ENCODE measurements at places on chromosomes 11 and 22.

DNA sequence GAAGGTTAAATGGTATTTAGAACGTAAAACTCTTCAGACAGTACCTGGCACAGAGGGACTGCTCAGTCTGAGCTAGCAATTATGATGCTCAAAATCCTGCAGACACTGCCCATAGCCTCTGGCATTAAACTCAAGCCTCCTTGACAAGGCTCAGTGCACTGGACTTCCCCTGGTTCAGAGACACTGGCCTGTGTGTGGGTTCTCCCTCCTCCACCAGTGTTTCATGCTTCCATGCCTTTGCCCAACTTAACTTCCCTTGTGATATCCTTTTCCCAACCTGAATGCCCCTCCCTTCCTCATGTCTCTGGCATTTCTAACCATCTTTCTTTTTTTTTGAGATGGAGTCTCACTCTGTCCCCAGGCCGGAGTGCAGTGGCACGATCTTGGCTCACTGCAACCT lies 9.1 kb downstream of the LTBP3 start:
- no peak for DNase-seq

- no peak for DNase-seq
These were observed 46.3 kb downstream of the TRAF6 start for GRCh38 chr11:36463781-36464180.

GRCh38 chr11:27468209-27468994 lies 4.2 kb downstream of the LGR4 start:
- no peak for DNase-seq

- DNase-seq: no peak
These were observed 61.6 kb downstream of the METTL15 start for GRCh38 chr11:28169816-28170215.

DNA sequence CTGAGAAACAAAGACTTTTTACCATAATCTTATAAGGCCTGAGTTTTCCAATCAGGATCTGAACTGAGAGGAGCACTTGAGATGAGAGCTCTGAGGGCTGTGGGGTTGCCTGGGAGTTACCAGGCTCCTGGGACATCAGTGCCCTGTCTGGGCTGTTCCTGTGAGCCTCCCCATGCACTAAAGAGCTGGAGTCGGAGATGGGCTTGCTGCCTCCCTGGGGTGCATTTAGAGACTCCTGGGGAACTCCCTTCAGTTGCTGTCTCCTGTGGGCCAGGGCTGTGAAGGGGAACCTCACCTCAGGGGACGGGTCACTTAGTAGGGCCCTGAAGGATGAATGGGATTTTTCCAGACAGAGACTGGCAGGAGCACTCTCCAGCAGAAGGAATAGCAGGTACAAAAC lies 33.3 kb downstream of the KCNC1 start:
- DNase-seq: peak; percentile 3

DNA sequence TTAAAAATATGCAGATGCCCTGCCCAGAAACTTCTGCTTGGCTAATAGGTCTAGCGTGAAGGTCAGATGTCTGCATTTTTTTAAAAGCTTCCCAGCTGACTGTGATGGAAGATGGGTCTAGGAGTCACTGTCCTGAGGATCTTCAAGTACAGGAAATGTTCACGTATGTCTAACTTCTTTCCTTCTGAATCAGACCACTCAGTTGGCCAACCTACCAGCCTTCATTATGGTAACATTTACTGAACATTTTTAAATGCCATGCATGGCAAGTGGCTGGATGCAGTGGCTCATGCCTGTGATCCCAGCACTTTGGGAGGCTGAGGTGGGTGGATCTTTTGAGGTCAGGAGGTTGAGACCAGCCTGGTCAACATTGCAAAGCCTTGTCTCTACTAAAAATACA lies 1.1 kb upstream of the PRG2 start:
- no peak for DNase-seq

- DNase-seq: no peak
These were observed 23.7 kb upstream of the SORL1-AS1 start for GRCh38 chr11:121476379-121477032.

- peak; percentile 13 for DNase-seq
These were observed 15.7 kb upstream of the GNB1L start for GRCh38 chr22:19870153-19871022.

DNA sequence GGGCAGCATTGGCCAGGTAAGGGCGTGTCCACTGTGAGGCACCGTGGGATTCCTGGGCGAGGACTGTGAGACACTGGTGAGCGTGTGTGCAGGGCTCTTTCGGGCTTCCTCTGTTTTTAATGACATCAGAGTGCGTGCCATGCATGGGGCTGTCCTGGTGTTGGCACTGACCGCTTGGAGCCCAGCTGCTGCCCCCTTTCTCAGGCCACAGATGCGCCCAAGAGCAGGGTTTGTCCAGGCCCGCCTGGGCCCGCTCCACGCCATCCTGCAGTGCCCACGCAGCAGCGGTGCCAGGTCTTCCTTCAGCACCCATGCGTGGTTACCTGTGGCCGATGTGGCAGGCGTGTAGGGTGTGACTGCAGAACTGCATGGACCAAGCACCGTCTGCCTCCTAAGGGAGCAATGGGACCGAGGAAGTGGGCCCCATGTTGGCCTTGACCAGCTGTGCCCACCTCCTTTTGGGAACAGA lies 72.3 kb upstream of the SEPTIN5 start:
- no peak for DNase-seq

GRCh38 chr11:94665116-94665659 lies 98.0 kb downstream of the PIWIL4 start:
- DNase-seq: no peak

- no peak for DNase-seq
These were observed 63.9 kb downstream of the MYO7A start for GRCh38 chr11:77191823-77192495.

DNA sequence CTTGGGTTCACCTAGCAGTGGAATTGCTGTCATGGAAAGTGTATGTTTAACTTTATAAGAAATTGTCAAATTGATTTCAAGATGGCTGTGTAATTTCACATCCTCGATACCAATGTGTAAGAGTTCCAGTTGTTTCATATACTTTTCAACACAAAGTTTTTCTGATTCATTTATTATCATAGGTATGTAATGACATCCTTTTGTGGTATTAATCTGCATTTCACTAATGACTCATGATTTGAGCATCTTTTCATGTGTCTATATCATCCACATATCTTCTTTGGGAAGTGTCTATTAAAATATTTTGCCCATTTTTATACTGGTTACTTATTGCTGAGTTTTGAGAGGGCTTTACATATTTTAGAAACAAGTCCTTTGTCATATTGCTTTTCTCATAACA lies 17.0 kb upstream of the GLYATL1B start:
- DNase-seq: no peak

- DNase-seq: no peak
These were observed 2.2 kb upstream of the GGT5 start for GRCh38 chr22:24247011-24247507.

DNA sequence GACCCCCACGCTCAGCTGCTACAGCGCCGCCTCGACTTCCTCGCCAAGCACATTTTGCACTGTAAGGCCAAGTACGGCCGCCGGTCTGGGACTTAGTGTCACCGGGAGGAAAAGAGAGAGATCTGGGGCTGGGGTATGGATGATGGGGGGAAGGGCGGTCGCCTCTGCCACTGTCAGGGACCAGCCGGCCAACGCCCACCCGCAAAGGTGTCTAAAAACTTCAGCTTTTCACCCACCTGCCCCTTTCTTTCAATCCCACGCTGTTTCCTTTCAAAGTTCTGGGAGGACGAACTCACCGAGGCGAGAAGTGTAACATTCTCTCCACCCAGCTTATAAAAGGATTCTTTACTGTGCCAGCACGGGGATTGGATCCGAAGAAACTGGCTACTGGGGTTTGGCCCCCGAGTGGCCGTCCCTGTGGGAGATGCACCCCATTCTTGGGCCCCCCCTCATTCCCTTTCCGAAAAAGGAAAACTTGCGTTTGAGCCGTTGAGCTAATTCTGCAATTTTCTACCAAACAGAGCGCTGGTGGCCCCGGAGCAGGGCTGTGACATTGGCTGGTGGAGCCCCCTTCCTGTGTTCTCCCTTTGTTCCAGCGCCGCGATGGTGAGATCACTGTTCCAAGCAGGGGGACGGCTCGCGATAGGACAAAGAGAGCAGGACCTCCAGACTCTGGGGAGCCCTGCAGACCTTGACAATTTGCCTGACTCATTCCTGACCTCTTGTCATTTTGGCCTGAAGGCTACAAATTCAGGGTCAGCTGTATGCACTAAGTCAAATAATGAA lies 1.8 kb downstream of the FJX1 start:
- peak; percentile 53 for DNase-seq

GRCh38 chr11:119782006-119782738 lies 53.2 kb upstream of the NECTIN1 start:
- DNase-seq: no peak

- DNase-seq: no peak
These were observed 830 bp downstream of the ACAT1 start for GRCh38 chr11:108122166-108122628.

- no peak for DNase-seq
These were observed 12.1 kb downstream of the OAF start for GRCh38 chr11:120222916-120223315.

DNA sequence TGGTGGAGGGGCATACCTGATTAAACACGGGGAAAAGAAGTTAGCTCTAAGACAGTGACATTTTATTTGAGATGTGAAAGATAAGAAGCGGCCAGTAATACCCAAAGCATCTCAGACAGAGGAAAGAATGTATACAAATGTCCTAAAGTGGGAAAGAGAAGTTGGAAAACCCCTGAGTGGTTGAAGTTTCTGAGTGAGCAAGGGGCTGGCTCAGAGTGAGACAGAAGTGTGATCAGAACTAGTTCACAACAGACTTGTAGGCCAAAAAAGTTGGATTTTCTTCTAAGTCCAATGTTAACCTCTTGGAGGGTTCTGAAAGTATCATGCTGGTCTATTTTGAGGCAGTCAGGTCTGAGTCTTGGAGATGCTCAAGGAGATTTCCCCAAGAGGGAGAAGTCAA lies 608.7 kb downstream of the SOX6 start:
- DNase-seq: no peak

GRCh38 chr11:68355471-68355870 lies 43.1 kb downstream of the LRP5 start:
- DNase-seq: no peak

- no peak for DNase-seq
These were observed 10.5 kb upstream of the TESMIN start for GRCh38 chr11:68761801-68762200.

DNA sequence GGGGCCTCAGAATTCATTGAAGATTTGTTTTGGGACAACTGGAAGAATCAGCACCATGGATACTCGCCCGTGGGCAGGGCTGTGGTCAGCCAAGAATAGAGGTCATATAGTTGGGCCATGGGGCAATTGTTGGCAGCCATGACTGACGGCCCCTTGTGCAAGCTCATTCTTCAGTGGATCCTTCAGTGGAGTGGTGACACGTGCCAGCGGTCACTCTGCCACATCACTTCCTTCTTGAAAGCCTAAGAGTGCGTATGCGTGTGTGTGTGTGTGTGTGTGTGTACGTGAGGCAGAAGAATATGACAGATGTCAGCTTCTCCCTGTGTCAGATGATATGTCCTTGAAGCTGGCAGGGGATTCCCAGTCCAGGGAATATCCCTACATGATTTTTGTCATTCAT lies 1.8 kb upstream of the IL18BP start:
- DNase-seq: peak; percentile 69

DNA sequence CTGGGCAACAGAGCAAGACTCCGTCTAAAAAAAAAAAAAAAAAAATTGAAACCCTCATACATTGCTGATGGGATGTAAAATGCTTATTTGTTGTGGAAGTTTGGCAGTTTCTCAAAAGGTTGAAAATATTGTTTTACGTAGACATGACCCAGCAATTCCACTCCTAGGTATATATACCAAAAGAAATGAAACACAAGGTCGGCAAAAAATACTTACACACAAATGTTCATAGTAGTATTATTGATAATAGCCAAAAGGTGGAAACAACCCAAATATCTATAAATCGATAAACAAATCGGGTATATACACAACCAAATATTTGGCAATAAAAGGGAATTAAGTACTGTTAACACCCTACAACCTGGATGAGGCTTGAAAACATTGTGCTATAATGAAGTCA lies 5.1 kb upstream of the ZNF143 start:
- DNase-seq: no peak

DNA sequence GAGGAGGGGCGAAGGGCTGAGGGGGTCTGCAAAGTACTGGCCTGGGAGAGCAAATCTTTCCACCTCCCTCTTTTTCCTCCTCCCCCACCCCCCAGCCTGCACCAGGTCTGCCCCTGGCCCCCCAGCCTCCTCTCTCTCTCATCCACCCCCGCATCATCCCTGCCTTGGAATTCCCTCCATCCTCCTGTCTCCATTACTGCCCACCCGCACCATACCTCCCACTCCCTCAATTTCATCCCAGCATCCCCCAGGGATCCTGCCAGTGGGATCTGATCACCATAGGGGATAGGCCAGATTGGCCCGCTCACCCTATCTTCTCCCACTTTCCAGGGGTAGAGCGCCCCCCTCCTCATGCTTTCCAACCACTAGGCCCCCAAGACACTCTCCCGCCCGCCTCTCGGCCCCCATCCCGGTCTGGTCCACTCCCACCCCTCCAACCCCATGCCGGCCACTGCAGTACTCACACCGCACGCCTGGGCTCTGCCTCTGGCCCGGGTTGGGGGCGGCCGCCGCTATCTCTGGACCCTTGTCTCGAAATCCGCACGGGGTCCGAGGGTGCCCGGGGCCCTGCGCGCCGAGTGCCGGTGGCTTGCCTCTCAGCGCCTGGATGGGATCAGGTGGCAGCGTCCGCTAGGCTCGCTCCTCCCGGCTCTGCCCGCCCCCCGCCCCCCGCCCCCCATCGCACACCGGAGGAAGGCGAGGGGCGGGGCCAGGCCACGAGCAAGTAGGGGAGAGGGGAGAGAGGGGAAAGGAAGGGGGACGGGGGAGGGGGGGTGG lies at the start of gene GAL3ST3:
GAL3ST3 (minus strand) TSS at position 615 of the 777 bp plus-strand sequence. CDS start 3,746 bp downstream, outside the sequence.
- DNase-seq: no peak

Measured in psoas muscle (tissue), 8 donors.